ENCODE measurements at places on chromosomes 2 and 18.
A peak's percentile ranks its signal among the peaks of the same experiment; 100 is the strongest.

DNA sequence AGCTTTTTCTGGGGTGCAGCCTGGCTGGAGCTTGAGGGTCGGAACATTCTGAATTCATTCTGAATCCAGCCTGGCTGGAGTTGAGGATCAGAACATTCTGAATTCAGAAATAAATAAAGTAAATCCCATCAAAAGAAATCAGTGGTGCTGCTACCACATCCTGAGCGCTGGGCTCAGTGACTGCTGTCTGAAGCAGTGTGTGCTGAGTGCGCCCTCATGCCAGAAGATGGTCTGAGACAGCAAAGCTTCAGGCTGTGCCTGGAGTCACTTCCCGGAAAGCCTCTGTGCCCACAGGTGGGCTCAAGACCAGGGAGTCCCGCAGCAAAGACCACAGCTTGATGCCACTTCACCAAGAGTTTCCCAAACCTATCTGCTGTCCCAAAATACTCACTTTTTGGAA is 187.9 kb downstream of the VAPA start:
- DNase-seq, result no peak

DNA sequence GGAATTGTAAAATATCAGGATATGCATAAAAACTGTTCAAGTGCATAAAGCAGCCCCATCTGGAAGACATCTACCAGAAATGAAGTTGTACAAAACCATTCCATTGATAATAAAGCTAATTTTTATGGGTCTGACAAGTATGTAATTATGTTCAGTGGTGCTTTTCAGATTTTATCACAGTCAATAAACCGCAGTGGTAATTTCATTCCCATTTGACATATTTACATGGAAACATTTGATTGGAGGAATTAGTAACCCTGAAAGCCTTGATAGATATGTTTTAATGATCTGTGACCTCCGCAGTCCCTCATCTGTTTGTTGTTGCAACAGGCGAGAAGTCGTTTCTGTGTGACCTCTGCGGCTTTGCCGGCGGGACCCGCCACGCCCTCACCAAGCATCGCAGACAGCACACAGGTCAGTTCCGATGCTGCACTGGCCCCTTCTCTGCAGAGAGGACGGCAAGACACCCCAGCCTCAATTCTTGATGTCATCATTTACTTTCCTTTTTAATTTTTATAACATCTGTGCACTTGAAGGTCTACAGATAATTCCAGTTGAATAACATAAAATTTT is 283.1 kb downstream of the ZNF407 start:
- DNase-seq, result no peak

DNA sequence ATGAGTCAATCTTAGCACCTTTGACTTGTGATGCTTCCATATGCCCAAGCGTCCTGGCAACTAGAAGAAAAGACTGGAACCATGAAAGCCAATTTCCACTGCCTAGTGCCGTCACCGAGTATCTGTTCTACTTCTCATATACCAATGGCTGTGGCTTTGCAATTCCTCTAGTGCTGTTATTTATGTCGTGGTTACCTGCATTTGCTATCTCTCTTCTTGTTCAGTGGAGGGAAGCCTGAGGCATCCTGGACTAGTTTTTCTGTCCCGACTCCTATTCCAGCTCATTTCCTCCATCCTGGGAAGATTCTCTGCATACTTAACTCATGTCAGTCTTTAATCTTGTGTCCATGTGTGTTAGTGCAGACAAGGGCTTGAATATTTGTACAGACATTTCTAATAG is 117.9 kb downstream of the FEZ2 start:
- DNase-seq, result no peak

DNA sequence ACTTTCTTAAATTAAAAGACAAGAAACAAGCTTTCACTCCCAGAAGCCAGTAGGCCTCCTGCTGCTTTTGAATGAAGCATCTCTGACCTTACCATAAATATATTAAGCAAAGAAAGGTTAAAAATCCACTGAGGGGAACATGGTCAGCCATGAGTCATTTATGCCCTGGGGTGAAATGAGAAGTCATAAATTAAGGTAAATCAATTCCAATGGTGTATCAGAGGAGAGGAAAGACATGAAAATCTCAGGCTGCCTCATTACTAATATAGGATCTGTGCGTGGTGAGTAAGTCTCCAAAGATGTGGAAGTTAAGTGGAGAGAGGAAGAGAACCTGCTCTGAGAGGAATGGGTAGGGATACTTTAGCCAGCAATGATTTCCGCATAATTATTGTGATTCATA is 292.3 kb upstream of the CHAC2 start:
- DNase-seq, result no peak

GRCh38 chr18:62716619-62717168 is 1.4 kb downstream of the PHLPP1 start:
- peak; percentile 30 for DNase-seq

DNA sequence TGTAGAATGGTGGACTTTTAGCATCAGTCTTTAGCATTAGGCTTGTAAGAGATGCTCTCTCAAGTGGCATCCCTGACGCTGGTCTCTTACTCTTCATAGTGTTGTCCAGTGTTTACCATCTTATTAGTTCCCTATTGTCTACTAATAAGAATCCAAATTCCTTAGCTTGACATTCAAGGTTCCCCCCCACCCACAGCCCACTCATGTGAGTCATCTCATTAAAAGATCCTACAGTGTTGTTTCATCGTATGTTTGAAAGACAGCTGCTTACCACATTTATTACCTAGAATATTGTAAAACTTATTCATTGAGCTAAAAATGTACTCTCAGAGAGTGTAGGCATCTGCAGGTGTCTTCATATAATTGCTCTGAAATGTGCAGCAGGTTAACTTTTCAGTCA is 28.5 kb downstream of the EIF5B start:
- DNase-seq, result no peak
